ENCODE measurements at places on chromosomes 16 and 17. TPM values are rescaled to one million over a fixed set of nuclear protein-coding genes. Genes with fewer than 3 reads are reported as not detected.

DNA sequence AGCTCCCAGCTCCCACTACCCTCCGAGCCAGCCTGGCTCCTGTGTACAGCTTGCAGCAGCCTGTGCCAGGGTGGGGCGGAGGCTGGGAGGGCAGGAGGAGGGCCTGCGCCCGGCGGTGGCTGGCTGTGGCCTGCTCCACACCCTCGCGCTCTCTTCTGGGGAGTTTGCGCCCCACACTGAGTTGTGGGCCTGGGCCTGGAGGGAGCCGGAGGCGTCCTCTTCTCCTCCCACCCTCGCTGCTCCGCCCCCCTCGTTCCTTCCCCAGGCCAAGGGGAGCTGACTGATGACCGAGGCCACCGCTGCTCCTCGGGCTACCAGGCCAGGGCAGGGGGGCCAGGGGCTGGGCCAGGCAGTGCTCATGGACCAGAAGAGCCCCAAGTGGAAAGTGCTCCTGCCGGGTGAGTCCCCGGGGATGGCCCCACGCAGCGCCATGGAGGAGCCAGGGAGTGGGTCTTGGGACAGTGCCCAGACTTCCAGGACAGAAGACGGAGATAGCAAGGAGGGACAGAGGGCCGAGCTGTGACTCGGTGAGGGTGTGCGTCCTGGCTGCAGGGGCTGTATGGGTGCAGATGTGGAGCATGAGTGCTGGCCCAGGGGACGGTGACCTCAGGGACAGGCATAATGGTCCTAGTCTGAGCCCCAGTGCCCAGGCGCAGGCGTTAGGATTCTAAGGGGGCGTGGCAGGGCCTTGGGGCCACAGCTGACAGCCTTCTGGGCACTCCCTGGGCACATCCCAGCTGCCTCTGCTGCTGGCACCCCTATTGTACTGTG, 242.1 kb upstream of the GSE1 start:
- DNase-seq = no peak

- DNase-seq = no peak
Observed at GRCh38 chr17:51707216-51707615, 446.9 kb downstream of the UTP18 start.

DNA sequence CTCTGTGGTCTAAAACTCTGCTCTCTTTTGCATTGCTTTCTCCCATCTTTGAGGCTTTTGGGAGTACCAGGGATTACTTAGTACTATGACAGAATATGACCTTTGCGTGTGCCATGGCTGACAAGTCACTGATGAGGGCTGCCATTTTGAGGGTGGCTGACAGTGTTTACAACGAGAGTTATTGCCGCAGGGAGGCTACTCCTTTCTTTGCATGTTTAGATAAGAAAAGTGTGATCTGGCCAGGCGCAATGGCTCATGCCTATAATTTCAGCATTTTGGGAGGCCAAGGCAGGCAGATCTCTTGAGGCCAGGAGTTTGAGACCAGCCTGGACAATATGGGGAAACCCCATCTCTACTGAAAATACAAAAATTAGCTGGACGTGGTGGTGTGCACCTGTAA, 77.5 kb downstream of the GSG1L start:
- DNase-seq = no peak

GRCh38 chr16:4200000-4200780, 41.7 kb downstream of the SRL start:
- DNase-seq = peak; percentile 72

- DNase-seq = no peak
Observed at GRCh38 chr16:74474416-74474815, 53.1 kb upstream of the CLEC18B start.

GRCh38 chr16:30053376-30054015, 12.1 kb upstream of the ALDOA start:
- no peak for DNase-seq

GRCh38 chr17:1580979-1581676, 18.5 kb upstream of the PITPNA start:
- DNase-seq = no peak

DNA sequence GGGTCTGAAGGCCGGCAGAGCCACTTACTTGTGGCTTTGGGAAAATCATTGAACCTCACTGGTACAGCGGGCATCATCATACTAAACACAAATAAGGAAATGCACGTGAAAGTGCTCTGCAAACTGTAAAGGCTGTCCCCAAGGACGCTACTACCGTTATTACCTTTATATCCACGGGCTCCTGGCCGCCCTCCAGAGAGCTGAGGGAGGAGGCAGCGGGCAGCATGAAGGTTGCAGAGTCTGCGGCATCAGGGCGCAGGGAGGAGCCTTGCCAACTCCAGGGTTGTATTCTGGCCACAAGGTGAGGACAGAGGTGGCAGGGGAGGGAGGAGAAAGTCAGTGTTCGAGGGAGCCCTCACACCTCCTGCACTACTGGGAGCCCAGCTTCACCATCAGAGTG, 68.3 kb upstream of the GCSH start:
- DNase-seq = peak; percentile 39

DNA sequence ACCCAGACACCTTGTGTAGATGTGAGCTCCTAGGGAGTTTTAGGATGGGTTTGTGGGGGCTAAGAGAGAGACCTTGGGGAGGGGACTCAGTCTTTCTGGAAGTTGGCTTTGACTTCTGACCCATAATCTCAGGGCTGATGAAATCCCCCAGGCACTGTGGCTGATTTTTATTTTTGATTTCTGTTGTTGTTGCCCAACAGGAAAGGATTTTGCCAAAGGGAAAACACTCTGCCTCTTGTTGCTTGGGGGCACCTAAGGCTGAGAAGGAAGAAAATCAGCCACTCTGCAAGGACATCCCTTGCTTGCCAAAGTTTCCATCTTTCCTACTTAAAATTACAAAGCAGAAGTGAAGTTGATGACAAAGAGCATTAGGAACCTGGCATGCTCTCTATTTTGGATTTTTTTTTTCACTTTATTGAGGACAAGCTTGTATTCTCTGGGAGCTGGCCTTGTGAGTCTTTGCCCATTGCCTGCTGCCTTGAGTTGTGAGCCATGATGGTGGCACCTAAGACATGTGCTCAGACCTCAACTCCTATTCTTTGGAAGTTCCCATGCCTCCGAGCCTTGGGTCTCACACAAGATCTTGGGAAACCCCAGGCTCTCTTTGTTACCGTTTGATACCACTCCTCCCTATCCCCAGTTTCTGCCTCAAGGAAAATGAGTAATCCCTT, 3.2 kb upstream of the C1QTNF1 start:
- no peak for DNase-seq

GRCh38 chr17:82619641-82620040, 28.6 kb downstream of the WDR45B start:
- DNase-seq = peak; percentile 18

- DNase-seq = no peak
Observed at GRCh38 chr16:79815049-79815448, 214.5 kb upstream of the MAF start.

DNA sequence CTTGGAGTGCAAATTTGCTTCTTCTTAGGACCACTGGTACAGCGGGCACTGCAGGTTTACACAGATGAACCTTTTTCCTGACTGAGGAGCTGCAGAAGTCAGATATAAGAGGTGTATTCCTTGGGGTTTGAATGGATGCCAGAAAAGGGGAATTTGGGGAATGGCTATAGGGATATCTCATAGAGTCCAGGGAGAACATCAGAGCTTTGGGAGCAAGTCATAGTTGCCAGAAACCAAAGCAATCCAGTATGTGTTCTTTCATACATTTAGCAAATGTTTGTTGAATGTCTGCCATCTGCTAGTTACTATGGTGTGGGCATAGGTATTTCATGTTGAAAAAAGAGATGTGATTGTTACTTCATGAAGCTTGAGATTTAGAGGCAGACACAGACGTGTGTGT, 46.8 kb downstream of the MAP2K4 start:
- no peak for DNase-seq

DNA sequence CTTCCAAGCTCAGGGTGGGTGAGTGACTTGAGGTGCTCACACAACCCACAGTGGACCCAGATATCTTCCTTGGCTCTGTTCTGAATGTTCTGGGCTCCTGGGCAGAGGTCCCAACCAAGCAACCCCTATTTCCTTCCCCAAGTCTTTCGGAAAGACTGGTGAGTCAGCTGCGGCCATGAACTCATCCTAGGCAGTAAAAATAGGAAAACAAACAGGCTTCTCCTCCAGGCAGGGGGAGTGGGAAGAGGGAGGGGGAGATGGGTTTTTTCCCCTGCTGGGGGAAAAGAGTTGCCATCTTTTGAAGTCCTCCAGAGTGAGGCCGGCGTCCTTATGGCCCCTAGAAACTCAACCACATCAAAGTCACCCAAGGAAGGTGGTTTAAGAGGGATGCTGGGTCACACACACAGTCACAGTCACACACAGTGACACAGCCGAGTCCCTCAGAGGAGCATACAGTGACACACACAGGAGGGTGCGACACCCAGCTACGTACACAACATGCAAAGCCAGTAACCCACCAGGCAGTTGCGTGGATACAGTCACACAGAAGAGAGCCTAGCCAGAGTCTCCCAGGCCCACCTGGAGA, 16.0 kb upstream of the DLX4 start:
- no peak for DNase-seq

DNA sequence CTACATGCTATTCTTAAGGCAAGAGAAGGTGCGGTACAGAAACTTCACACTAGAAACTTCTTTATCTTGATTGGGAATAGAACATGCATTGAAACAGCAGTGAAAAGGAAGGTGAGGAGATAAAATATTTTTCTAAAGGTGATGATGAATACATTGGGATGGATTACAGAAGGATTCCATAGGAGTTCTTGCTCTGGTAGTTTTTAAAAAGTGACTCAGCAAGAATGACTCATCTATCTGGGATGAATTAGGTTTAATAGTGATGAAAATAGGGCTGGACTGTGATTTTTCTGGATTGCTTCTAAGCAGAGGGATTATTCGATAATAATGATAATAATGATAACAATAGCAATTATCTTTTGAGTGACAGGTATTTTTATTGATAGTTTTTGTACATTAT, 65.6 kb upstream of the HS3ST4 start:
- no peak for DNase-seq

DNA sequence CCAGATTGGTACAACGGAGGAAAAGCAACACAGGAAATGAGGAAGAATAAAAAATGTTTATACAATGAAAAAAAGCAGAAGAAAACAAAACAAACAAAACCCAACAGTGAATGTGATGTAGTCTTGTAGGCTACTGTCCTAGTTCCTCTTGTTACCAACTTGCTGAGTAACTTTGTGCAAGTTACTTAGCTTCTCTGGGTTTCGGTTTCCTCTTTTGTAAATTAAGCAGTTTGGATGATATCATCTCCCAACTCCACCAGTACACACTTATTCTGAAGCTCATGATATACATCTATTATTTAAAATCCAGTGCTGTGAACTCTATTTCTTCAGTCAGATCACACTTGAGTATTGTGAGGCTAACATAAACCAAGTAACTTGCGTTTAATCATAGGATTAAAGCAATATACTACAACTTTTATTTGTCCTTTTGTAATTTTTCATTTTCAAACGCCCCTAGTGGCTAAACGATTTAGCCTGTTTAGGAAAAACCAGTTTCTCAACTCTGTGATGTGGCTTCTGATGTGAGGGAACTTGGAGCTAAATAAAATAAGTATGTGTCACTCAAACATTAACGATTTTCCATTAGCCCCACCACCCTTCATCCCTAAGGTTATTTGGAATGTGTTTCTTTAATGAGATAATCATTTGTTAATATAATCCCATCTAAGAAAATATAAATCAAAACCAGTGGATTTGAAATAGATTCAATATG, 1.4 kb upstream of the UNK start:
- DNase-seq = no peak

- DNase-seq = no peak
Observed at GRCh38 chr17:79183293-79184158, 108.9 kb downstream of the ENGASE start.

DNA sequence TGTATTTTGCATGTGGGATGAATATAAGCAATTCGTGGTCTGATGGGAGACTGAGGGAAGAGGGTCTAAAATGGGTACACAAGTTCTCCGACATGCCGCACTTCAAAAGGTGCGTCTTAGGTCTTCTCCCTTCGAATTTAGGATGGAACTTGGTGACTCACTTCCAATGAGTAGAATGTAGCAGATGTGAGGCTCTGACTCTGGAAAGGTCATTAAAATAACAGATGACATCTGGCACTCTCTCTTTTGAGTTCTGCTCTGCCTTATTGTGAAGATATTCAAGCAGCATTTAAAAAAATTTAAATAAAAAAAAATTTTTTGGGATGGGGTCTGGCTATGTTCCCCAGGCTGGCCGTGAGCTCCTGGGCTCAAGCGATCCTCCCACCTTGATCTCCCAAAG, 92.7 kb downstream of the TMEM100 start:
- DNase-seq = no peak

ZNF778 gene
- total RNA-seq = 8.1 TPM

PTGES3L gene
- total RNA-seq = 50.7 TPM

HAP1 gene
- not detected for total RNA-seq

PNMT gene
- total RNA-seq = 5.8 TPM

PPP1R1B gene
- total RNA-seq = 0.55 TPM

GDE1 gene
- total RNA-seq = 110 TPM

CPHXL gene
- total RNA-seq = not detected

Measured in left ventricle myocardium superior (tissue), 1 donor.